Activated naive CD8-positive, alpha-beta T cell treated with anti-CD3 and anti-CD28 coated beads, Interleukin-2, amount 10 ng/mL, durations not matched to agents 7 days and 5 days (primary cell): ENCODE measurements at places on chromosomes 16 and 17. TPM values are rescaled to one million over a fixed set of nuclear protein-coding genes. Genes with fewer than 3 reads are reported as not detected.

GAS2L2 gene
- total RNA-seq, result not detected

VMO1 gene
- not detected for total RNA-seq

TMEM88 gene
- 2.9 TPM for total RNA-seq

EFCAB13 gene
- 13.2 TPM for total RNA-seq

SOST gene
- total RNA-seq, result not detected

CACNA1G gene
- total RNA-seq, result not detected

TBC1D26 gene
- total RNA-seq, result not detected

MYH13 gene
- not detected for total RNA-seq

AXIN2 gene
- total RNA-seq, result 9.8 TPM

TMEM114 gene
- not detected for total RNA-seq

GNG13 gene
- not detected for total RNA-seq

KRT15 gene
- total RNA-seq, result not detected

GPATCH8 gene
- total RNA-seq, result 56.8 TPM

NECAB2 gene
- total RNA-seq, result not detected

GUCY2D gene
- not detected for total RNA-seq

RAB37 gene
- total RNA-seq, result 27.5 TPM

MT1M gene
- not detected for total RNA-seq
